Cortex of kidney (tissue), 1 donor: ENCODE measurements at places on chromosomes 6 and 20.

DNA sequence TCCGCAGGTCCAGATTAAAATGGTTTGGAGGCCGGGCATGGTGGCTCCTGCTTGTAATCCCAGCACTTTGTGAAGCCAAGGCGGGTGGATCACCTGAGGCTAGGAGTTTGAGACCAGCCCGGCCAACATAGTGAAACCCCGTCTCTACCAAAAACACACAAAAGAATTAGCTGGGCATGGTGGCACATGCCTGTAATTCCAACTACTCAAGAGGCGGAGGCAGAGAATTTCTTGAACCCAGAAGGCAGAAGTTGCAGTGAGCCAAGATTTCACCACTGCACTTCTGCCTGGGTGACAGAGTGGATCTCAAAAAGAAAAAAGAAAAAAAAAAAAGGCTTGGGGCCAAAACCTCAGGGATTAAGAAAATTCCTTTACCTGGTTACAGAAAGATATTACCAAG is 30.5 kb downstream of the C6orf15 start:
- no peak for DNase-seq

DNA sequence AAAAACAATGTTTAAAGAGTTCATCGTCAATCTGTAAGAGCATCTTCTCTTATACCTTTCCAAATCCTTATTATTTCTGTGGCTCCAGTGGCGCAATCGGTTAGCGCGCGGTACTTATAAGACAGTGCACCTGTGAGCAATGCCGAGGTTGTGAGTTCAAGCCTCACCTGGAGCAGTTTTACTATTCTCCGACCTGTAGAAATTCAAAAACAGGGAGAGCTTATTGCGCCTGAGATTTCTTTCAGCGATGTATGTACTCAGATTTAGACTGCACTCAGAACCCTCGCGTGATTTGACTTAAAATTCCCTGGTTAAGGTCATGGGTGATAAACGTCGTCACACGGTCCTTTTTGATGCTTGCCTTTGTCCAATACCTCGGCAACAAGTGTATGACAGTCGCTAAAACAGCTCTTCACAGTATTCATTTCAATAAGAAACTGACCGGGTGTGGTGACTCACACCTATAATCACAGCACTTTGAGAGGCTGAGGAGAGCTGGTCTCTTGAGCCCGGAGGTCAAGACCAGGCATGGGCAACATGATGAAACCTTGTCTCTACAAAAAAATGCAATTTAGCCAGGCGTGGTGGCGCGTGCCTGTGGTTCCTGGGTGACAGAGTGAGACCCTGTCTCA is 11.9 kb downstream of the GPX5 start:
- no peak for DNase-seq

DNA sequence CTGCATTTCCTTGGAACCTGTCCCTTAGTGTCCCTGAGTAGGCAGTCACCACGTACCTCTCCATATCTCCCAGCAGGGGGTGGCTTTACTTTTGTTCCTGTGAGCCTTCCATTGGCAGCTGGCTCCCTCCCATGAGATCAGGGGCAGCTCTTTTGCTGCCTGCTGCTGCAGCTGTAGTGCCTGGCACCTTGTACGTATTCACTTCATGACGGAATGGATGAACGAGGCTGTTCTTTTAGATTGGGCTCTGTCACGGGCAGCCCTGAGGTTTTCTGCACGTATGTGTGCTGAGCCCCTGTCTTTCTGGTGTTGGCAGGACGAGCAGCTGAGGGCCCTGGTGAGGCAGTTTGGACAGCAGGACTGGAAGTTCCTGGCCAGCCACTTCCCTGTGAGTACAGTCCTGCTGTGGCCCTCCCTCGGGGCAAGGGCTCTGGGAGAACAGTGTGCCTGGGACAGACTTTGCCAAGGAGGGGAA is 14.6 kb downstream of the MYBL2 start:
- no peak for DNase-seq

DNA sequence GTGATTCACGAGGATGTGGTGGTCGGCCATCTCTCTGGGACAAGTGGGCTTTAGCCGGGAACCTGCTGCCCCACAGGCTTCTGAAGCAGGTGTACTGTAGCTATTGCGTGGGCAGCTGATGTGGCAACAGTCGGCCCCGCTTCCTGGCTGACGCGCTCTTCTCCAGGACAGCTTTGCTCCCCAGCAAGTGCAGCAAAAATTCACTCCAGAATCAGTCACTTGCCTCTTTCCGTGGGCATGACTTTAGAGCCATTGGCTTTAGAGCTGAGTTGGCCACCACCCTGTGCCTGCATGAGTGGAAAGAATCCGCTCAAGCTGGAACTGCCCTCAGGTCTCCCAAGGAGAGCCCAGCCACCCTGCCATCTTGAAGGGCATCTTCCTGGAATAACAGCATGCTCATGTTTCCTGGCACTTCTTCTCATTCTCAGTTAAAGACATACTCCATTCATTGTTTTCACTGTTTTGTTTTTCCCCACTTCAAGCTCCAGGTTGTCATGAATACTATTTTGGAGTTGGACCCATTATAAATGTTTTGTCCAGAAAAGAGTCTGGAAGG is 178.3 kb downstream of the ZDHHC14 start:
- DNase-seq: no peak

GRCh38 chr6:28586962-28587745 is 61.5 kb downstream of the GPX5 start:
- no peak for DNase-seq

DNA sequence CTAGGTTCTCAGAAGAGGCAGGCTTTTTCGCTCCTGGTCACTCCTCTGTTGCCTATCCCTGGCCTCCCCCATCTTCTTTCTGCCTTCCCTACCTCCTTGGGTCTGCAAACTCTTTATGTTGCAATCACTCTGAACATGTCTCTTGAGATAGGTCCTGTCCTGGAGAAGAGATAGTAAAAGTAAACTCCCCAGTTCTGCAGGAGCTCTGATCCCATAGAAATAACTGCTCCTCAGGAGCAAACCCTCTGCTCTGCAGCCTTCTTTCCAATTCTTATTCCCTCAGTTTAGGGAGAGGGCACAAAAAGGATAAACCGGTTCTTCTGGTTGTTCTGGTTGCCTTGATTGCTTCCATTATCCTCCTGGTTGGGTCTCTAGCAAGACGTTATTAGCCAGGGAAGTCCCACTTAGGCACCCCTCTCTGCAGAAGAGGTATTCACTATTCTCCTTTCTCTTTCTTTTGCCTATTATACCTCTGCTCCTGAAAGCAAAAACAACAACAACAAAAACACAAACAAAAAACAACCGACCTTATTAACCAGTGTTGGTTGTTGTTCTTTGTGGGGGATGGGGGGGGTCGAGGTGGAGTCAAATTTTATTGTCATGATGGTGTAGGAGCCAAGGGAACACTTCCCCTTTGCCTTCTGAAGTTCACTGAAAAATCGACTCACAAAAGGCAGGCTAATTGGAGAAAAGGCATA is 973 bp downstream of the TRIM38 start:
- DNase-seq: no peak

DNA sequence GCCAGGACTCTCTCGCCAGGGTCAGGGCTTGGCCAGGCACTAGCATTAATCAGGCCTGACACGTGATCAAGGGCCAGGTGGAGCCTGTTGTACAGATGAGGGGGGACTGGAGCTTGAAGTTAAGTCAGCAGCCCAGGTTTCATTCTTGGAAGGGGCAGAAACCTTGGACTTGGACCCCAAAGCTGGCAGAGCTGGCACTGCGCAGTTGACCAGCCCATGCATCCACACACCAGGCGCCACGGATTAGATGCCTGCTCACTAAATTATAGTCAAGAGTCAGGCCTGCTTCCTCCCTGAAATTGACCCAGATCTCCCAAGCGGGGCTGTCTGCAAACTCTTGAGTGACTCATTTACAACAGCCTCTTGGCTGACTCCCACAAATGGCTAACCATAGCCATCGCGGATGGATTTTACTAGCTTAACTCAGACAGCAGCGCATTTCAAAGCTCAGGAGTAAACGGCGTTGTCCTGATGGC is 4.1 kb upstream of the TAF4 start:
- DNase-seq: no peak

GRCh38 chr20:45010399-45010828 is 44.1 kb downstream of the STK4 start:
- no peak for DNase-seq

- no peak for DNase-seq
These were observed 146.1 kb downstream of the TTLL2 start for GRCh38 chr6:167470836-167471547.

GRCh38 chr20:41086402-41087324 is 50.7 kb upstream of the PLCG1 start:
- no peak for DNase-seq
